Activated CD8-positive, alpha-beta memory T cell treated with anti-CD3 and anti-CD28 coated beads, Interleukin-2, amount 10 ng/mL, durations not matched to agents 7 days and 5 days (primary cell): ENCODE measurements at places on chromosomes 6 and 20. TPM values are rescaled to one million over a fixed set of nuclear protein-coding genes. Genes with fewer than 3 reads are reported as not detected.

The CALHM4 gene
- total RNA-seq = not detected

The SLC16A10 gene
- total RNA-seq = 2.4 TPM

The PIGU gene
- 20.7 TPM for total RNA-seq

The IRF4 gene
- total RNA-seq = 184 TPM

The FAM83C gene
- not detected for total RNA-seq

The EPPIN gene
- total RNA-seq = not detected

DNA sequence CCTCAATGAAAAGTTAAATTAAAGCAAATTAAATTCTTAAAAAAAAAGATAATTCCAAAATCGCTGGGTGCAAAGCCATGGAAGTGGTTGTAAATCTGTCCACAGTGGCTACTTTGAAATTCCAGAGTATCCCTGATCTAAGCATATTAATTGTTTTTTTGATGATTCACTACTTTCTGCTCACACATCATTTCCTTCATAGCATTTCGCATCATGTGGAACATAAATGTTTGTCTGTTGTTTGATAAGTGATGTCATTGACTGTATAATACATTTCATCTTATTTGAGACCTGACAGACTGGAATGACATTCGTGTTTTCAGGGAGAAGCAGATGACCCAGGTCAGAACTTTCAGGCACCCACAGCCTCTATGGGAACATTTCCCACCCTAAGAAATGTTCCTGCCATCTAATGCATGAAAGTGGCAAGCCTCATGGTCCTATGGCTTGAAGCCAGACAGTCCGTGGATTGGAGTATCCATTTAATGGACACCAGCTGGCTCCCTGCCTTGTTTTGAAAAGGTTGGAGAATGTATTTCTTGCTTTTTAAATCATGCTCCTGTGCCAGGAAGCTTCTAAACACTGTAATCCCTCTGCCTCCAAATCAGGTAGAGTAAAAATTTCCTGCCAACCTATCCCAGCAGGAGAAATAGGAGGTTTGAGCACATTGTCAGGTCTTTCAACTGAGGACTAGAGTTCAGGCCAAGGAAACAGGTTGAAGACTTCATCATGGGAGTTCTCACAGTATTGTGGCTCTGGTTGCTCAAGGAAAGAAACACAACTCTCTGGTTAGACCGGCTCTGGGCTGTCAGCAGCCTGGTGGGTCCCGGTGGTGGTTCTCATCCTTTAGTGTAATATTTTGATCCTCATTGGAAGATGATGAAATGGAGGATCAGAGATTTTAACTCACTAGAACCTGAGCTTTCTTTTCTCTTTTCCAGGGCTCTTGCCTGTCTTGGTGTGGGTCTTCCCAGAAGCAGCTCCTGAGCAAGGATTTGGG is 157.9 kb downstream of the SLC24A3 start:
- no peak overlapping the region for H3K27ac ChIP-seq
- H3K36me3 ChIP-seq = no peaks in the 10 kb centered on the region
- DNase-seq = no peak
- H3K4me3 ChIP-seq = no peak overlapping the region
- no peaks in the 10 kb centered on the region for H3K4me1 ChIP-seq

GRCh38 chr6:34412643-34413214 is 13.1 kb downstream of the RPS10 start:
- no peak overlapping the region for H3K27ac ChIP-seq
- peaks cover 5% of the 10 kb centered on the region for H3K4me1 ChIP-seq
- no peaks in the 10 kb centered on the region for H3K27me3 ChIP-seq
- DNase-seq = no peak
- H3K36me3 ChIP-seq = peaks cover 30% of the 10 kb centered on the region
- H3K4me3 ChIP-seq = no peak overlapping the region

- H3K36me3 ChIP-seq = no peaks in the 10 kb centered on the region
- no peak overlapping the region for H3K4me3 ChIP-seq
- H3K27ac ChIP-seq = no peak overlapping the region
- no peak for DNase-seq
- no peaks in the 10 kb centered on the region for H3K4me1 ChIP-seq
Observed at GRCh38 chr6:50952092-50952907, 133.6 kb downstream of the TFAP2B start.

DNA sequence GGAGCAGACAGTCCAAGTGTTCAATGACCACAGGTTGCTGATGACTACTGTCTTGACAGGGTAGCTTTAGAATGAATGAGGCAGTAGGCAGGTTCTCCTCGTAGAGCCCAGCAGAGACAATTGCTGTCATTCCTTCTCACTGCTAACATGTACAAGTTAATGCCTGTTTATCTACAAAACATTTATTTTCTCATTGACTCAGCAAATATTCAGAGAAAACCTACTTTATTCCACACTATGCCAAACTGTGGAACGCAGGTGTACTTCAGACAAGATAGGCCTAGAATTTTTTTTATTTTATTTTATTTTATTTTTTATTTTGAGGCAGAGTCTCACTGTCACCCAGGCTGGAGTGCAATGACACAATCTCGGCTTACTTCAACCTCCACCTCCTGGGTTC is 50.8 kb downstream of the ARHGAP18 start:
- H3K36me3 ChIP-seq = peaks cover 5% of the 10 kb centered on the region
- no peak overlapping the region for H3K4me3 ChIP-seq
- no peak overlapping the region for H3K27ac ChIP-seq
- no peak for DNase-seq
- H3K27me3 ChIP-seq = no peaks in the 10 kb centered on the region
- peaks cover 20% of the 10 kb centered on the region for H3K4me1 ChIP-seq

GRCh38 chr20:42430598-42430997 is 759.1 kb downstream of the PTPRT start:
- H3K27me3 ChIP-seq = no peaks in the 10 kb centered on the region
- no peak for DNase-seq
- no peaks in the 10 kb centered on the region for H3K4me1 ChIP-seq
- H3K27ac ChIP-seq = no peak overlapping the region

DNA sequence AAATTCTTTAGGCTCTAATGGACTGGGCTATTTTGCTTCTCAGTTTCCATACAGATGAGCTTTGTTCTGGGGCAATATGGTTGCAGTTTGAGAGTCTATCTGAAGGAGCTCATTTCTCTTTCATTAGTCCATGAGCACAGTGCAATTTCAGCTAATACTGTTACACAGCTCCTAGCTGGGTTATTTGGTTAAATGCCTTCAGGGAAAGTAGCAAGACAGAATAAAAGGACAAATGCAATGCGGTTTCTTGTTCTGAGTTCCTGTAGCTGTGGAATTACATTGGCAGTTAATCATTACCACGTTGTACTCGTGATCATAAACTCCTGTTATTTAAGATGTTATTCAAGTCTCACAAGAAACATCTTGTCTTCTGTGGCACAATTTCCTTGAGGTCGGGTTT is 127.7 kb downstream of the BFSP1 start:
- peaks cover 12% of the 10 kb centered on the region for H3K27me3 ChIP-seq
- no peak for DNase-seq
- no peak overlapping the region for H3K27ac ChIP-seq
- no peaks in the 10 kb centered on the region for H3K4me1 ChIP-seq
- no peak overlapping the region for H3K4me3 ChIP-seq

DNA sequence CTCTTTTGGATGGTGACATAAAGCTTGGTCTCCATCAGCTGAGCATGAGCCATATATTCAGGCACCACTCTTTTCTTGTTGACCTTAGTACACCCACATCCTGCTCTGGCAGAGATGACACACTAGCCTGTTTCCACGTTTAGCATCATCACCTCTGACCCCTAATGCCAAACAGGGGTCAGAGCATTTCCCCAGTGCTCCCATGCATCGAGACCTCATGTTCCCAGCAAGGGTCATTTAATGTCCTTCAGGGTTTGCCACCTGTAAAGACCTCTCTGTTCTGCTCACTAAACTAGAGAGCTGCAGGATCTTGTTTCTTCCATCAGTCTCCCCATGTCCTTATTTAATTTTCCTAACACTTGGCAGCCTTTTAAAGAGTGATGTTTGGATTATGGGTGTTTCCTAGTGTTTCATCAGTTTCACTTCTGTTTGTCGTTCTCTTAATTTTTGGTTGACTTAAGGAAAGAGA is 97.5 kb downstream of the AIG1 start:
- DNase-seq = no peak
- no peak overlapping the region for H3K4me3 ChIP-seq
- H3K4me1 ChIP-seq = peaks cover 6% of the 10 kb centered on the region
- H3K27ac ChIP-seq = no peak overlapping the region
- H3K36me3 ChIP-seq = no peaks in the 10 kb centered on the region

- H3K4me1 ChIP-seq = peaks cover 11% of the 10 kb centered on the region
- H3K36me3 ChIP-seq = no peaks in the 10 kb centered on the region
- no peak overlapping the region for H3K27ac ChIP-seq
- no peak overlapping the region for H3K4me3 ChIP-seq
Observed at GRCh38 chr6:29834564-29835436, 7.2 kb downstream of the HLA-G start.

GRCh38 chr20:44527716-44528199 is 5.9 kb upstream of the SERINC3 start:
- no peaks in the 10 kb centered on the region for H3K27me3 ChIP-seq
- no peak overlapping the region for H3K4me3 ChIP-seq
- H3K4me1 ChIP-seq = peaks cover 9% of the 10 kb centered on the region

- H3K36me3 ChIP-seq = peaks cover 2% of the 10 kb centered on the region
- DNase-seq = no peak
- no peak overlapping the region for H3K4me3 ChIP-seq
- H3K27ac ChIP-seq = no peak overlapping the region
Observed at GRCh38 chr6:40791004-40791403, 203.8 kb upstream of the LRFN2 start.

- H3K36me3 ChIP-seq = peaks cover 6% of the 10 kb centered on the region
- H3K4me1 ChIP-seq = peaks cover 20% of the 10 kb centered on the region
- peak overlapping the region; percentile 97 for H3K27ac ChIP-seq
- peak overlapping the region; percentile 95 for H3K4me3 ChIP-seq
Observed at GRCh38 chr6:131136021-131136786, 937 bp downstream of the AKAP7 start.

- DNase-seq = no peak
- H3K4me1 ChIP-seq = no peaks in the 10 kb centered on the region
- H3K27me3 ChIP-seq = no peaks in the 10 kb centered on the region
- no peak overlapping the region for H3K4me3 ChIP-seq
- no peak overlapping the region for H3K27ac ChIP-seq
- no peaks in the 10 kb centered on the region for H3K36me3 ChIP-seq
Observed at GRCh38 chr6:154482858-154483257, 27.6 kb downstream of the CNKSR3 start.

DNA sequence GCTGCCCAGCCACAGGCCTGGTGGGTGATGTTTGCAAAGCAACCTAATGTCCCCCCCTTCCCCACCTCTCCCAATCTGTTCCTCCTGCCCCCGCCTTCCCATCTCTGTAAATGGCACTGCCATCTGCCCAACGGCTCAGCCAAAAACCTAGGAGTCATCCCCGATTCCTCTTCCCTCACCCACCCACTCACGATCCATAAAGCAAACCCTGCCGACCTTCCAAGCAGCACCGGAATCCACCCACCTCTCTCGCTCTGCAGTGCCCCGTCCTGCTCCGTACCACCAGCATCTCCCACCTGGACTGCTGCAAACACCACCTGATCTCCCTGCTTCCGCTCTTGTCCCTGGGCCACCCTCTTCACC is 37.6 kb downstream of the SULF2 start:
- H3K27ac ChIP-seq = no peak overlapping the region
- H3K27me3 ChIP-seq = peaks cover 7% of the 10 kb centered on the region
- no peak overlapping the region for H3K4me3 ChIP-seq
- no peaks in the 10 kb centered on the region for H3K36me3 ChIP-seq

GRCh38 chr6:129104131-129104530 is 221.2 kb downstream of the LAMA2 start:
- peaks cover 2% of the 10 kb centered on the region for H3K27me3 ChIP-seq
- no peaks in the 10 kb centered on the region for H3K4me1 ChIP-seq

DNA sequence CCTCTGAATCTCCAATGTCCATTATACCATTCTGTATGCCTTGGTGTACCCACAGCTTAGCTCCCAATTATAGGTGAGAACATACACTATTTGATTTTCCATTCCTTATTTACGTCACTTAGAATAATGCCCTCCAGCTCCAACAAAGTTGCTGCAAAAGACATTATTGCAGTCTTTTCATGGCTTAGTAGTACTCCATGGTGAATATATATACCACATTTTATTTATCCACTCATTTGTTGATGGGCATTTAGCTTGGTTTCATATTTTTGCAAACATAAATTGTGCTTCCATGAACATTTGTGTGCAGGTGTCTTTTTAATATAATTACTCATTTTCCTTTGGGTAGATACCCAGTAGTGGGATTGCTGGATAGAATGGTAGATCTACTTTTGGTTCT is 374.1 kb upstream of the HTR1E start:
- no peaks in the 10 kb centered on the region for H3K36me3 ChIP-seq
- no peak overlapping the region for H3K27ac ChIP-seq
- H3K4me3 ChIP-seq = no peak overlapping the region
- DNase-seq = no peak
- H3K27me3 ChIP-seq = no peaks in the 10 kb centered on the region

DNA sequence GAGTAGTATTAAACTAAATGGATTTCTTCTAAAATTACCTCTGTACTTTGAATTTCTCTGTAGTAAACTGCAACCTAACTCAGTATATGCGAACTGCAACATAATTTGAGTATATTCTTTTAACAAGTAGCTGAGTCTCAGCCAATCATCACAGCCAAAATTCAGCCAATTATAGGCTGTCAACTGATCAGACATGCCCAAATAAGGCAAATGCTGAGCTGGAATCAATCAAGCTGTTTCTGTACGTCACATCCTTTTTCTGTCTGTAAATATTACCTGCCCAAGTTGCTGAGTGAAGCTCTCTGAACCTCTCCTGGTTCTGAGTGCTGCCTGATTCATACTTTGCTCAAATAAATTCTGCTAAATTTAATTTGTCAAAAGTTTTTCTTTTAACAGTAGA is 9.5 kb upstream of the C6orf58 start:
- no peak for DNase-seq
- peaks cover 11% of the 10 kb centered on the region for H3K4me1 ChIP-seq
- peaks cover 6% of the 10 kb centered on the region for H3K27me3 ChIP-seq
- H3K4me3 ChIP-seq = no peak overlapping the region

DNA sequence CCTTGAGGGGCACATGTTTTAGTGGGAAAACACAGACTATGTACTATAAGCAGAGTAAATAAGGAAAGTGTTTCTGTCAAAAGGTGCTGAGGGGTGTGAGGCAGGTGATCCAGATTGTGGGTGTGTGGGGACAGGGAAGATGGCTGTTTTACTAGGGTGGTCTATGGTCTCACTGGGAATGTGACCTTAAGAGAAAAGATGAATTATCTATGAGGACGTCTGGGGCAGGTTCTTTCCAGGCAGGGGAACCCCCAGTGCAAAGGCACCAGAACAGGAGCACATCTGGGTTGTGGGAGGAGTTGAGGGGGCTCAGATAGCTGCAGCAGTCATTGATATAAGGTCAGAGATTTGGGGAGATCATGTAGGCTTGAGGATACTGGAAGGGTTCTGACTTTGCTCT is 18.2 kb upstream of the POLR1H start:
- H3K27me3 ChIP-seq = no peaks in the 10 kb centered on the region
- H3K4me1 ChIP-seq = peaks cover 12% of the 10 kb centered on the region
- no peak overlapping the region for H3K4me3 ChIP-seq
- H3K36me3 ChIP-seq = no peaks in the 10 kb centered on the region
- no peak overlapping the region for H3K27ac ChIP-seq

- H3K4me1 ChIP-seq = peaks cover 2% of the 10 kb centered on the region
- no peak for DNase-seq
- peaks cover 17% of the 10 kb centered on the region for H3K36me3 ChIP-seq
- peaks cover 9% of the 10 kb centered on the region for H3K27me3 ChIP-seq
- H3K4me3 ChIP-seq = no peak overlapping the region
- no peak overlapping the region for H3K27ac ChIP-seq
Observed at GRCh38 chr6:106014955-106015354, 71.2 kb upstream of the PRDM1 start.

- H3K36me3 ChIP-seq = no peaks in the 10 kb centered on the region
- no peak for DNase-seq
- no peaks in the 10 kb centered on the region for H3K4me1 ChIP-seq
Observed at GRCh38 chr6:163675611-163676010, 261.1 kb downstream of the QKI start.
